Natural killer cell treated with Interleukin-12 subunit alpha and Interleukin-12 subunit beta and Interleukin-15 and Interleukin-18, amount 100 ng/mL, for 72 hours (primary cell): ENCODE measurements at places on chromosomes 5 and 9. TPM values are rescaled to one million over a fixed set of nuclear protein-coding genes. Genes with fewer than 3 reads are reported as not detected.
A peak's percentile ranks its signal among the peaks of the same experiment; 100 is the strongest.

The KIF27 gene
- total RNA-seq, result 4.0 TPM

The RANBP17 gene
- total RNA-seq, result 6.9 TPM

The TAS2R1 gene
- total RNA-seq, result not detected

The SLC36A3 gene
- not detected for total RNA-seq

- no peaks in the 10 kb centered on the region for H3K27me3 ChIP-seq
- DNase-seq, result no peak
- H3K4me1 ChIP-seq, result no peaks in the 10 kb centered on the region
- no peak overlapping the region for H3K4me3 ChIP-seq
Observed at GRCh38 chr9:98781588-98782383, 14.6 kb downstream of the ANKS6 start.

DNA sequence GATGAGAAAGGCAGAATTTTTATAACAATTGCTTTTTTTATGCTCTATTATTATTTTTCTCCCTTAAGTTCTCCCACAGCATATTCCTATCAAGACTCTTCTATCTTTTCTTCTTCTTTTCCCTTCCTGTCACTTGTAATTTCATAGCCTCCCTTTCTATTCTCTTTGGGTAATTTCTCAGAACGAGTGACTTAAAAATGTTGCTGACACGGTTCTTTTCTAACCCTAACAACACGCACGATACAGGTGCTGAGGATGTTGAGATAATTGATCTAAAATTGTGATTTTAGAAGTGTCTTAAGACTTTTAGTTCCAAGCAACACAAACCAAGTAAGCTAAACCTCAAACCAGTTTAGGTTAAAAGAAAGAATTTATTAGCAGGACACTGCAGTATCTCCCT is 105.9 kb downstream of the RASGRF2 start:
- no peaks in the 10 kb centered on the region for H3K4me1 ChIP-seq
- DNase-seq, result no peak
- H3K27ac ChIP-seq, result no peak overlapping the region
- H3K36me3 ChIP-seq, result no peaks in the 10 kb centered on the region
- H3K27me3 ChIP-seq, result peaks cover 4% of the 10 kb centered on the region

DNA sequence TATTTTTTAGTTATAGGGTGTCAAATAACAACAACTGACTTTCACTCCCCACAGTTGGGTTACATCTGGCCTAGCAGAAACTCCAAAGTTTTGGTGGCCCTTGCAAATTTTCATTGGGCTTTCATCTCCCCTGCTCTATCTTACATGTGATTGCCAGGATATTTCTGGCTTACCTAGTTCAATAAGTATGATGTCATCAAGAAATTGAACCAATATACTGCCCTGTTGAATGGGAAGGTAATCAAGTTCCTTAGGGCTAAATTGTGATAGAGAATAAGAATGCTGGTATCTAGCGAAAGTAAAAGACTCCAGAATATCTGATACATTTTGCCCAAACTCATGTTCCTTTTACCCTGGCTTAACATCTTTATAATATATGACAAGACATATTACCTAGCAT is 17.0 kb upstream of the ICE1 start:
- DNase-seq, result no peak
- no peak overlapping the region for H3K27ac ChIP-seq
- no peaks in the 10 kb centered on the region for H3K4me1 ChIP-seq
- H3K4me3 ChIP-seq, result no peak overlapping the region
- H3K36me3 ChIP-seq, result peaks cover 6% of the 10 kb centered on the region

DNA sequence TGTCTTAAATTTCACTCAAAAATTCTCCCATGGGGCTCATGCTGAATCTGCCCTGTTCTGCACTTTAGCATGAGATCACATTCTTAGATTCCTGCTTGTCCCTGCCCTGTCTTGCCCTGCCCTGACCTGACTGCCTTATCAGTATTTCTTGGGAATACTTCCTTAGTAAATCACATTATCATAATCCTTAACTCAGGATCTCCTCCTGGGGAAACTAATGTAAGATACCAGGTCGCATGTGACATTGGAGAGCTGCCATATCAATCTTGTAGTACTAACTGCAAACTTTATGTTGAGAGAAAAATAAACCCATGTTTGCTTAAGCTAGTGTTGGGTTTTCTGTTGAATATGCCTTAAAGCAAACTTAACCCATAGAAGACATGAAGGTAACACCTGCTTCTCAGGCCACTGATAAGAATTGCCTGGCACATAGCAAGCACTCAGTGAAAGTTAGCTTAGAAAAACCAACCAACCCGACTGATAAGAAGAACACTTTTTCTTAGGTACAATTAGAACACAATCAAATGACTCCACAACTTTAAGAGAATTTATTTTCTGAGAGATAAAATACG is 53.3 kb downstream of the IL33 start:
- H3K27ac ChIP-seq, result no peak overlapping the region
- no peaks in the 10 kb centered on the region for H3K36me3 ChIP-seq
- H3K4me1 ChIP-seq, result no peaks in the 10 kb centered on the region
- H3K27me3 ChIP-seq, result peaks cover 19% of the 10 kb centered on the region

GRCh38 chr5:157387683-157388093 is 72.3 kb upstream of the NIPAL4 start:
- H3K4me1 ChIP-seq, result peaks cover 39% of the 10 kb centered on the region
- peak overlapping the region; percentile 97 for H3K27ac ChIP-seq
- H3K27me3 ChIP-seq, result no peaks in the 10 kb centered on the region
- no peak overlapping the region for H3K4me3 ChIP-seq
- H3K36me3 ChIP-seq, result peaks cover 49% of the 10 kb centered on the region
- DNase-seq, result no peak

DNA sequence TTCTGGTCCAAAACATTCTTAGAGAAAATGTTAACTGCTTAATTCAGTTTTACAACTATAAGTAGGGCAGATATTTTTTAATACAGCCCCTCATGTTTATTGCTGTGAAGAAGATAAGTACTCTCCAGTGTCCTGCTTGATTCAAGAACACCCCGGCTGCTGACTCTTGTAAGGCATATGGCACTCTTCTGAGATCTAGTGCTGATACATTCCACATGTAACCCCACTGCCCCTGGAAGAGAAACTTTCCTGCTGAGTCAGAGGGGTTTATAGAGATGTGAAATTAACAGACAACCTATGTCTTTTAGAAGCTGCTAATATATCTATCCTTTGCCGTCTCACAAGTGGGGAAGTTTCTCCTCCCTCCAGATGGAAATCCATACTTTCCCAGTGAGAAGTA is 1.0 kb upstream of the MINAR2 start:
- H3K36me3 ChIP-seq, result no peaks in the 10 kb centered on the region
- H3K4me1 ChIP-seq, result no peaks in the 10 kb centered on the region
- H3K27ac ChIP-seq, result no peak overlapping the region
- no peak overlapping the region for H3K4me3 ChIP-seq
- H3K27me3 ChIP-seq, result no peaks in the 10 kb centered on the region

DNA sequence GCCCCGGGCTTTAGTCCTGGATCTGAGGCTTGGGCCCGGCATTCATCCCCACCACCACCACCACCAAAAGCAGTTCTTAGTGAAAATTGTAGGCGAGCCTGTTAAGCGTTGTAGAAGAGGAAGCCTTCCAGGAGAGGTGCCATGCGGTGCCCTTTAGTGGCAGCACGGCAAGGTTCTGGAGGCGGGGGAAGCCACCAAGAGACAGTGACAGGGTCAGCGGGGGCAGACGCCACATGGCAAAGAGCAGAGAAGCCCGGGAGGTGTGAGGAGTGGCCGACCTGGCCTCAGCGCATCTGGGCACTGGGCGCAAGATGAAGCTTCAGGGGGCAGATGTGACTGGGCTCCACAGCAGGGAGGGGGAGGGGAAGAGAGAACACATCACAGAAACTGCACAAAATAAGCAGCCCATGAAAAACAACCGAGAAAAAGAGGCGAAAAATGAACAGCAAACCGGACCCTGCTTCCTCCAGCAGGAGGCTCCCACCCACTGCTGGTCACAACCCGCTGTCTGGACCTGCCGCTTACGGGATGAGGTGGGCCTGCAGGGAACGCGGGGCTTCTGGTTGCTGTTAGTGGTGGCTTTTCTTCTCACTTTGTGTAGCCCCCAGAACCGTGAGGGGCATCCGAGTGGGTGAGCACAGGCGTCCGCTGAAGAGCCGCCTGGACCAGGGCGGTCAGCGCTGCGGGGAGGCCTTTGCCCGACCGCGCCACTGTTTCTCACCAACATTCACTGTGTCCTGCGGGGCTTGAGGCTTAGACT is 4.3 kb downstream of the LRRC14B start:
- H3K27me3 ChIP-seq, result no peaks in the 10 kb centered on the region
- H3K4me3 ChIP-seq, result no peak overlapping the region
- no peaks in the 10 kb centered on the region for H3K36me3 ChIP-seq
